Kidney epithelial cell (primary cell): ENCODE measurements at places on chromosomes 5 and 9.

DNA sequence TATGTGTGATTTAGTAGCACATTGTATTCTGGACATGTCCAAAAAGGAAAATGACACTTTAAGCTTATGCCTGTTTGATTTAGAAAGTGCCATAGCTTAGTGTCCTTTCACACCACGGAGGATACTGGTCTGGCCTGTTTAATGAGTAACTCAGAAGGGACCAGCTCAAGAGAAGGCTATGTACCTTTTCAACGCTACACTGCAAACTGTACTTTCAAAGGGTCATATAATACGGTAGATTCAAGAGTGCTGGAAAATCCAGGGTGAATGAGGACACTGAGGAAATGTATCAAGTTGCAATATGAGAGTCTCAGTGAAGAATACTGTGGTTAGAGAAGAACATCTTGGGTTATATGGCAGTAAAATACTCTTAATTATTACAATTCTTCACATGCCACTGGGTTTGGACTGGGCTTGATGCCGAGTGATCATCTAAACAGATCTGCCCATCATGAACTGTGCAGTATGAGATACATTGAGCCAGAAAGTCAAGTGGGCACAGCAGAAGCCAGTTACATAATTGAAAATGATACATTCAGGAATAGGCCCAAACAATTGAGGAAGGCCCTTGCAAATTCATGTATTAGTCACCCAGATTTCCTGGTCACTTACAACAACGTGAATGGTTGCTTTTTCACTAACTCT is 1211.5 kb upstream of the CDH9 start:
- peak; percentile 26 for DNase-seq

DNA sequence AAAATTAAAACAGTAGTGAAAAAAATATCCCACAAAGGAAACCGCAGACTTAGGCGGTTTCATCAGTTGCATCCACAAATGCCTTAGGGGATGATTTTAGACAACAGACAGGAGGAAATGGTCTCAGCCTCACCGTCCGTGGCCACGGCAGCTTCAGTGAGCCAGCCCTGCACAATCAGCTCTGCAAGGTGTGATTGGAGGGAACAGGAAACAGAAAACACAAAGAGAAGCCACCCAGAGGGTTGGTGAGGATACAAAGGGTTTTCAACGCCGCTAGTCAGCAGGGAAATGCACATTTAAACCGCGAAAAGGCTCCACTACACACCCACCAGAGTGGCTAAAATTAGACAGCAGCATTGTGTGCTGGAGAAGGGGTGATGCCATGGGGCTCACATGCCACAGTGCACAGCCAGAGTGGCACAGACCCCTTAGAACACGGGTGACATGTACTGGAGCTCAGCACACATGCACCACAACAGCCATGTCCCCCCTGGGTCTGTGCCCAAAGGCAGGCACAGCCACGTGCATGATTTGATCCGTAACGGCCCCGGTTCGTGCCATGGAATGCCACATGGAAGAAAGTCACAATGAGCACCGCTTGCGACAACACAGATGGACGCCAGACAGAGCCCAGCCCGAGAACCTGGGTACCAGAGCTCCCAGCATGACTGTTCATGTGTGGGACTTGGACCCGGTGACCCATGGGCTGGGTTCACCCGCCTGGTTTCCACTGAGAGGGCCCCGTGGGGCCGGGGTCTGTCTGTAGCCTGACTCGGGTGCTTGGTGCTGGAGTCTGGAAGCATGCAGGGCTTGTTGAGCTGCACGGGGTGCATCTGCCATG is 18.3 kb upstream of the TERT start:
- no peak for DNase-seq

DNA sequence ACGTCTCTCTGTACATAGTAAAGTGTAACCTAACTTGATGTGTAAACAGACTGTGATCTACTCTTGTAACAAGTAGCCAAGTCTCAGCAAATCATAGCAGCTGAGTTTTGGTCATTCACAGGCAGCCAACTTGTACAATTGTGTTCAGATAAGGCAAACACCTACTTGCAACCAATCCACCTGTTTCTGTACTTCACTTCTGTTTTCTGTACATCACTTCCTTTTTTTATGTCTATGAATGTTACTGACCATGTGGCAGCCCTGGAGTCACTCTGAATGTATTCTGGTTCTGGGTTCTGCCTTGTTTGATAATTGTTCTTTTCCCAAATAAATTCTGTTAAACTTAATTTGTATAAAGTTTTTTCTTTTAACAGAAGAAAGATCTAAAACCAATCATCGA is 26.0 kb downstream of the RLN2 start:
- no peak for DNase-seq

GRCh38 chr5:133455676-133456075 is 156.7 kb downstream of the FSTL4 start:
- no peak for DNase-seq

DNA sequence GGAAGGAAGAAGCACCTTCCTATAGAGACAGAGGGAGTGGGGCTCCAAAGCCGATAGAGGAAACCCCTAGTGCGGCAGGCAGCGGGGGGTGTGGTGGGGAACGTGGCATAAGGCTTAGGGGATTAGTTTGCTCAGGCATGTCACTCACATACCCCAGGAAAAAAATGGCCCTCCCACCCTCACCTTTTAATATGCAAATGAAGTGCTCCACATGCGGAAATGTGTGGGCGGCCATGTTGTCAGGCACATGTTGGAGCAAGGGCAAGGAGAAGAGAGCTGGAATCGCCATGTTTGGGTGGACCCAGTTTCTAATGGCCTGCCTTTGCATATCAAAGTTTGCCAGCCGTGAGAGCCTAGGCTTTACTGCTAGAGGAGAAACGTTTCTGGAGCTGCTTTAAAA is 758.8 kb downstream of the NR2F1-AS1 start:
- no peak for DNase-seq

DNA sequence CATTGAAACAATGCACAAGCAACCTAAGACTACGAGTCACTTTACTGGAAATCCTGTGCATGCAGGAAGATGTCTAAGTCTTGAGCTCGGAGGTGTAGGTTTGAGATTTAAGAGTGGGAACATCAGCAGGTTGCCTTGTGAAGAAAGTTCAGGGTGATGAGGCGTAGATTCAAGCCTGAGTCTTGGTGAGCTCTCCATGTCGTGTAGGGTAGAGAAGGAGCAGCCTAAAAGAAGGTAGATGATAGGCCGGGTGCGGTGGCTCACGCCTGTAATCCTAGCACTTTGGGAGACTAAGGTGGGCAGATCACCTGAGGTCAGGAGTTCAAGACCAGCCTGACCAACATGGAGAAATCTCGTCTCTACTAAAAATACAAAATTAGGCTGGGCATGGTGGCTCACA is 30.2 kb upstream of the ANKRD18A start:
- no peak for DNase-seq

GRCh38 chr5:175692996-175693710 is 35.3 kb downstream of the HRH2 start:
- DNase-seq: no peak

DNA sequence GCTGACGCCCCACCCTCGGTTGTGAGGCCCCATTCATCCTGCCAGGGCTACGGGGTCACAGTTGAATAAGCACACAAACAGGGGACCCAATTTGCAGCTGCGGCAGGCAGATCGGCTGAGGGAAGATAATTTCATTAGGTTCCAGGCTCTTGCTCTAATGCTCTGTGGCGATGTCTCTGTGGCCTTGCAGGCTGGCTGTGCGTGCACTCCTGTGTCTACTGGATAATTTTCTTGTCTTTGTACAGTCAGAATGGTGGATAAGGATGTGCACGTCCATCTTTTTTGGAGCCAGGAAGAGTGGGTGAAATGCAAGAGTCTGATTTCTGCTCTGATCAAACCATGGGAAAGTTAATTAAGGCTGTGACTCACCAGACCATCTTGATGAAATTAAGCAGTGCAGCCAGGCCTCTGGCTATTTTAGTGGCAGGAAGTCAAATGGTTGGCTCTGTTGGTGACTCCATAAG is 39.2 kb downstream of the NSG2 start:
- DNase-seq: no peak

DNA sequence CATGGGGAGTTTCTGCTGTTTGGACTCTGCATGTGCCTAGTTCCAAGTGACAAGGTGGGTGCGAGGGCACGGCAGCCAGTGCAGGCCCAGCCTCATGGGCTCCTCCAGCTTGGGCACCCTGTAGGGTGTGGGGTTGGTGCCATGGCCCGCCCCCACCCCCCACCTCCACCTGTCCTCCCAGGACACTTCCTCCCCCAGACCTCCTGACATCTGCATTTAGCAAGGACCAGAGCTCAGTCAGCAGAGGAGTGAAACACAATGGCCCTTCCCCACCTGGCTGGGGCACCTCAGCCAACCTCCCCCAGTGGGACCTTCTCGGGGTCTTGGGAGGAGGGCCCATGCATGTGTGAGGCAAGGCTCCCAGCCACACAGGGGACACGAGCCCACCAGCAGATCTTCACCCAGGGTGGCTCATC is 1.9 kb upstream of the NKD2 start:
- no peak for DNase-seq

- DNase-seq: no peak
Observed at GRCh38 chr5:157540707-157541446, 34.7 kb downstream of the ADAM19 start.

DNA sequence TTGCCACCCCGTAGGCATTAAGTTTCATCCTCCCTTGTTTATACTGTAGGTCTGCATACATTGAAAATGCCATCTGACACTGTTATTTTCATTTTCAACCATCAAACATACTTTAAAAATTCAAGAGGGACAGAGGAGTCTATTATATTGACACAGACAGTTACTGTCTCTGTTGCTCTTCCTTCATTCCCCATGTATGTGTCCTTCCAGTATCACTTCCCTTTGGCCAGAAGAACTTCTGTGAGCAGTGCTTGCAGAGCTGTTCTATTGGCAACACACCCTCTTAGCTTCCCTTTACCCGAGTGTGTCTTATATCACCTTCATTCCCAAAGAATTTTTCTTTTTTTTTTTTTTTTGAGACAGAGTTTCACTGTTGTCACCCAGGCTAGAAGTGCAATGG is 42.8 kb downstream of the RASGEF1C start:
- no peak for DNase-seq

DNA sequence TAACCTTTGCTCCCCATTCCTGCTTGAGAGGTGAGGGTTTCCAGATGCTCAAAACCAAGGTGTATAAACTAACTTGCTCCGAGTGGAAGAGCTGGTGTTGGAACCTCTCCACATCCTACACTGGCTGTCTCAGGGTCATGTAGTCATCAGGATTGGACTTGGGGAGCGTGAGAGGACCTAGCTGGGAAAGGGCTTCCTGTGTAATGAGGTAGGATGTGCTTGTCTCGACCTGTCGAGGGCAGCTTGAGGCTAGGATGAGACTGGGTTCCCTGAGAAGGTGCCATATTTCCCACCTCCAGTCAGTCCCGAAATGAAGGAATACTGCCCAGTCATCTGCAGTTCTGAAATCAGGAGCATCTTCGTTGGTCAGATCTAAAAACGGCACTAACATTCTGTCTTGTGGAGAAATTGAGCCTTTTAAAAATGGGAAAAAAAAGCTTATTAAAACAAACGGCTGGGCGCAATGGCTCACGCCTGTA is 1.3 kb downstream of the CCNI2 start:
- no peak for DNase-seq

- DNase-seq: peak; percentile 82
Observed at GRCh38 chr9:137223078-137223970, 1.3 kb upstream of the RNF208 start.

DNA sequence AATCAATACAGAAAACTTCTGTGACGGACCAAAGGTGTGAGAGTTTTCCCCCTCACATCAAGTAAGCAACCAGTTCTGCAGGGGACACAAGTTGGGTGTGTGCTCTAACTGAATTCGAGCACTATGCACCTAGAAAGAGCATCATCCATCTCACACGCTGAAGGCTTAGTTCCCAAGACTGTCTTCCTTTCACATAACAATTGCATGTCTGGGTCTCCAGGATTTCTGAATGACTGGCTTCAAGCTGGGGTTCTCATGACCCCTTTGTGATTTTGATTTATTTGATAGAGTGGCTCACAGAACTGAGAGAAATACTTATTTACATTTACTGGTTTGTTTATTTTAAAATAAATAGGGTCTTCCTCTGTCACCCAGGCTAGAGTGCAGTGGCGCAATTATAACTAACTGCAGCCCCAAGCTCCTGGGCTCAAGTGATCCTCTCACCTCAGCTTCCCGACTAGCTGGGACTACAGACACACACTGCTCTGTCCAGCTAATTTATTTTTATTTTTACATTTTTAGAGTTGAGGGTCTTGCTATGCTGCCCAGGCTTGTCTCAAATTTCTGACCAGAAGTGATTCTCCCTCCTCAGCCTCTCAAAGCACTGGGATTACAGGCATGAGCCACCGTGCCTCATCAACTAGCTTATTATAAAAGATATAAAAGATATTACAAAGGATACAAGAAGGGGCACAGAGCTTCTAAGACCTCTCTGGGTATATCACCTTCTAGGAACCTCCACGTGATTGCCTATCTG is 316.7 kb upstream of the CDH12 start:
- DNase-seq: no peak

- no peak for DNase-seq
Observed at GRCh38 chr5:9335269-9335668, 210.6 kb downstream of the SEMA5A start.

- DNase-seq: no peak
Observed at GRCh38 chr9:107283623-107284616, 841 bp downstream of the RAD23B start.

DNA sequence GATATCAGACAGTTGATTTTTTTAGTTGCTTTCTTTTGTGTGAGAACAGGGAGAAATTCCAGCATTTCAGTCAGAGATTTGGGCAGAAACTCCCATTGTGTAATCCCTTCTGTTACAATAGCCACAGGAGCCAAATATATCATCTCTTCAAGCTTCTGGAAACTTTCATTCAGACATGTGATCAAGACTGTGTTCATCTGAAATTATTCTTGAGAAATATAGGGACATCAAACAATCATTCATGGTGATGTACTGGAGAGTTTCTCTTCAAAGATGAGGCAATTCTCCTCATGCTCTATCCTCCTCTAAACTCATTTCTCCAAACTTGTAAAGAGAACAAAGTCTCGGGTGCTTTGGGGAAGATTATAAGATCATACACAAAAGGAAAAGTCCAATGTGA is 35.2 kb upstream of the CSNK1G3 start:
- DNase-seq: no peak
